Type B pancreatic cell (in vitro differentiated cells): ENCODE measurements at places on chromosomes 2 and 18. TPM values are rescaled to one million over a fixed set of nuclear protein-coding genes. Genes with fewer than 3 reads are reported as not detected.

CRYGD gene
- total RNA-seq: not detected in 2 replicates

DNA sequence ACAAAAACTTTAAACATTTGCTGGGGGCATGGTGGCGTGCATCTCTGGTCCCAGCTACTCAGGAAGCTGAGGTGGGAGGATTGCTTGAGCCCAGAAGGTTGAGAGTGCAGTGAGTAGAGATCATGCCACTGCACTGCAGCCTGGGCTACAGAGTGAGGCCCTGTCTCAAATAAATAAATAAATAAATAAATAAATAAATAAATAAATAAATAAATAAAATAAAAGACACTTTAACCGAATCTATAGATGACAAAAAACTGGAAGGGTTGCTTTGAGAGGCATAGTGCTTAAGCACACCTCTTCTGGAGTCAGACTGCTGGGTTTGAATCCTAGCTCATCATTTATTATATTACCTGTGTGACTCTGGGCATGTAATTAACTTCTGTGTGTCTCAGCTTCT lies 21.2 kb upstream of the CHN1 start:
- H3K27me3 ChIP-seq: no peaks in the 10 kb centered on the region
- H3K4me1 ChIP-seq: peaks cover 7% of the 10 kb centered on the region
- H3K4me3 ChIP-seq: no peak overlapping the region
- no peaks in the 10 kb centered on the region for H3K36me3 ChIP-seq

AGXT gene
- total RNA-seq: 0.51 and 1.00 TPM in 2 replicates

- DNase-seq: no peak
- H3K27me3 ChIP-seq: no peaks in the 10 kb centered on the region
- H3K4me1 ChIP-seq: no peaks in the 10 kb centered on the region
- H3K27ac ChIP-seq: no peak overlapping the region
- H3K36me3 ChIP-seq: no peaks in the 10 kb centered on the region
These were observed 15.3 kb upstream of the PRLH start for GRCh38 chr2:237551071-237551574.

SPAST gene
- total RNA-seq: 22.1 and 28.4 TPM in 2 replicates

DNA sequence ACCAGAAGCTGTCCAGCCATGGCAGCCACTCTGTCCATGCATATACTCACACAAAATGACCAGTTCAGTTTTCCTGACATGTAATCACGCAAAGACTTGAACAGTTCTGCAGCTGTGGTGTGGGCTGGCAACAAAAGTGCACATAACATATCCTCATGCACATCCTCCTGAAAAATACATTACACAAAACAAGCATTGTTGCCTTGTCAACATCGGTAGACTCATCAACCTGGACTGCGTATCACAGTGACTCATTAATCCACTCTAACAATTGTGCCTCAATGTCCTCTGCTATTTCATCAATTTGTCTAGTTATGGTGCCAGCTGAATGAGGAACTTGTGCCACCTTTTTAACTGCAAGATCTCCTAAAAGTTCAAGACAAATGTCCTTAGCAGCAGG lies 19.5 kb downstream of the RBKS start:
- no peaks in the 10 kb centered on the region for H3K4me1 ChIP-seq
- no peak overlapping the region for H3K27ac ChIP-seq
- no peak for DNase-seq
- no peak overlapping the region for H3K4me3 ChIP-seq

DNA sequence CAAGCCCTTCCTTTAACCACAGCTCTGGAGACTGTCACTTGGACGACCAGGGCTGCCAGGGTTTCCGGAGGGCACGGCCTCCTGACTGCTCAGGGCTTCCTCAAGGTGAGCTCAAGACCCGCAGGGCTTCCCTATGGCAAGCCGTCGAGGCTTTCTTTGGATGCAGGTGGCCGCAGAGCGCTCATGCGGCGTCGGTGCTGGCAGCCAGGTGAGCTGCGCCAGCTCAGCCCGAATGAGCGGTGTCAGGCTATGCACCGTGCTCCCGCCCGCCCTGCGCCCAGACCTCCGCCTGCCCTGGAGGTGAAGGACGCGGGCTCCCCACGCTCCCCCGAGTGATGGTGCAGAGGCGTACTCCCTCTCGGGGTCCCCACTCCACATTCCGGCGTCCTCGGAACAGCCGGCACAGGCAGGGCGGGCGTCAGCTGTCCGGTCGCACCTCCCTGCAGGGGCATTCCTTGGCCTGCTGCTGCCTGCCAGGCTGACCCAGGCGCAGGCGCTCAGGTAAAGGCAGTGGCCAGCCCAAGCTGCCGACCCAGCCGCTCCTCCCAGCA lies 20.8 kb upstream of the TUBB6 start:
- H3K4me3 ChIP-seq: peak overlapping the region; percentile 88
- no peak for DNase-seq
- peaks cover 16% of the 10 kb centered on the region for H3K4me1 ChIP-seq
- peak overlapping the region; percentile 94 for H3K27ac ChIP-seq
- H3K36me3 ChIP-seq: no peaks in the 10 kb centered on the region

- H3K4me3 ChIP-seq: no peak overlapping the region
- no peak for DNase-seq
- no peak overlapping the region for H3K27ac ChIP-seq
- peaks cover 4% of the 10 kb centered on the region for H3K27me3 ChIP-seq
- H3K4me1 ChIP-seq: no peaks in the 10 kb centered on the region
These were observed 211.8 kb downstream of the NRXN1 start for GRCh38 chr2:50820176-50820575.

GRCh38 chr2:106189764-106190468 lies 4.2 kb downstream of the UXS1 start:
- peaks cover 41% of the 10 kb centered on the region for H3K4me1 ChIP-seq
- H3K27me3 ChIP-seq: no peaks in the 10 kb centered on the region
- peak overlapping the region; percentile 49 for H3K4me3 ChIP-seq
- peaks cover 19% of the 10 kb centered on the region for H3K36me3 ChIP-seq
- no peak overlapping the region for H3K27ac ChIP-seq
- DNase-seq: no peak

- no peak overlapping the region for H3K27ac ChIP-seq
- DNase-seq: no peak
- no peak overlapping the region for H3K4me3 ChIP-seq
- H3K27me3 ChIP-seq: no peaks in the 10 kb centered on the region
These were observed 189.1 kb upstream of the ERBB4 start for GRCh38 chr2:212727751-212728150.

DNA sequence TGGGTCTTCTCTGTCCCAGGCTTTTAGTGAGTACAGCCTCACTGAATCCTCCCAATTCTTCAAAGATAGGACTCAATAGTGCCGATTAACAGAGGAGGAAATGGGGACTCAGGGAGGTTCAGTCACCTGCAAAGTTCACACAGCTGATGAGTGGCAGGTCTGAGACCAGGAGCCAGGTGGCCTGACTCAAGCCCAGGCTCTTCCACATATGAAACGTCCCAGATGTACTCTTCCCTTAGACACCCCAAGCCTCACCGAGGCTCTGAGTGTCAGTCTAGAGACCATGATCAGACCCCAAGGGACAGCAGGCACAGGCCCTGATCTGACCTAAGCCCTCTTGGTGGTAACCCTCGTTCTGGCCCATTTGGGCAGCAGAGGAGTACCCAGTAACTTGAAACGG lies 115.2 kb downstream of the INHBB start:
- H3K27me3 ChIP-seq: peaks cover 4% of the 10 kb centered on the region
- H3K4me1 ChIP-seq: peaks cover 4% of the 10 kb centered on the region
- H3K27ac ChIP-seq: no peak overlapping the region
- no peak overlapping the region for H3K4me3 ChIP-seq
- no peaks in the 10 kb centered on the region for H3K36me3 ChIP-seq
- no peak for DNase-seq

DNA sequence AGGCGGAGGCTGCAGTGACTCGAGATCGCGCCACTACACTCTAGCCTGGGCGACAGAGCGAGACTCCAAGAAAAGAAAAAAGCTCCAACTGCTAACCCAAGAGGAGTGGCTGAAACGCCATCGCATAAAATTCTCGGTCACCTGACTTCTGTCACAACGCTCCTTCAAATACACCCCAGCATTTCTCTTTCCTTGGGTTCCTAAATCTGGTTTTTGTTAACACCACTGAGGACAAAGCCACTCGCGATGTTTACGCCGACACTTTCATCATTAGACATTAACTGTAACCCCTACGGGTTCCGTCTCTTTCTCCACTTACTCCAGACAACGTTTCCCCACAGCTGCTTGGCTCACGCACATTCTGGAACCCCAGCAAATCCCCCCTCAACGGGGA lies 679 bp downstream of the CLK1 start:
- H3K27ac ChIP-seq: peak overlapping the region; percentile 100
- H3K4me1 ChIP-seq: peaks cover 29% of the 10 kb centered on the region
- peak overlapping the region; percentile 93 for H3K4me3 ChIP-seq
- H3K36me3 ChIP-seq: peaks cover 26% of the 10 kb centered on the region
- no peak for DNase-seq

NEURL3 gene
- 1.1 and 2.5 TPM in 2 replicates for total RNA-seq

DSEL gene
- total RNA-seq: 6.2 and 6.9 TPM in 2 replicates

GRCh38 chr18:53790786-53791185 lies 433.7 kb downstream of the MBD2 start:
- no peak for DNase-seq
- H3K27ac ChIP-seq: no peak overlapping the region
- no peaks in the 10 kb centered on the region for H3K4me1 ChIP-seq
- no peak overlapping the region for H3K4me3 ChIP-seq

GRCh38 chr2:138060301-138060635 lies 96.0 kb downstream of the HNMT start:
- no peaks in the 10 kb centered on the region for H3K27me3 ChIP-seq
- no peaks in the 10 kb centered on the region for H3K36me3 ChIP-seq
- H3K4me3 ChIP-seq: no peak overlapping the region
- H3K4me1 ChIP-seq: no peaks in the 10 kb centered on the region
- DNase-seq: no peak
- no peak overlapping the region for H3K27ac ChIP-seq

CDKL4 gene
- total RNA-seq: 0.57 and 1.8 TPM in 2 replicates

ANO7 gene
- total RNA-seq: 1.7 and 3.3 TPM in 2 replicates

PCARE gene
- not detected in 2 replicates for total RNA-seq

- no peak for DNase-seq
- no peaks in the 10 kb centered on the region for H3K27me3 ChIP-seq
- peaks cover 26% of the 10 kb centered on the region for H3K36me3 ChIP-seq
- no peaks in the 10 kb centered on the region for H3K4me1 ChIP-seq
- no peak overlapping the region for H3K4me3 ChIP-seq
- no peak overlapping the region for H3K27ac ChIP-seq
These were observed 75.4 kb downstream of the STK25 start for GRCh38 chr2:241432824-241433448.

HOXD13 gene
- total RNA-seq: 0.31 and 0.43 TPM in 2 replicates

DNA sequence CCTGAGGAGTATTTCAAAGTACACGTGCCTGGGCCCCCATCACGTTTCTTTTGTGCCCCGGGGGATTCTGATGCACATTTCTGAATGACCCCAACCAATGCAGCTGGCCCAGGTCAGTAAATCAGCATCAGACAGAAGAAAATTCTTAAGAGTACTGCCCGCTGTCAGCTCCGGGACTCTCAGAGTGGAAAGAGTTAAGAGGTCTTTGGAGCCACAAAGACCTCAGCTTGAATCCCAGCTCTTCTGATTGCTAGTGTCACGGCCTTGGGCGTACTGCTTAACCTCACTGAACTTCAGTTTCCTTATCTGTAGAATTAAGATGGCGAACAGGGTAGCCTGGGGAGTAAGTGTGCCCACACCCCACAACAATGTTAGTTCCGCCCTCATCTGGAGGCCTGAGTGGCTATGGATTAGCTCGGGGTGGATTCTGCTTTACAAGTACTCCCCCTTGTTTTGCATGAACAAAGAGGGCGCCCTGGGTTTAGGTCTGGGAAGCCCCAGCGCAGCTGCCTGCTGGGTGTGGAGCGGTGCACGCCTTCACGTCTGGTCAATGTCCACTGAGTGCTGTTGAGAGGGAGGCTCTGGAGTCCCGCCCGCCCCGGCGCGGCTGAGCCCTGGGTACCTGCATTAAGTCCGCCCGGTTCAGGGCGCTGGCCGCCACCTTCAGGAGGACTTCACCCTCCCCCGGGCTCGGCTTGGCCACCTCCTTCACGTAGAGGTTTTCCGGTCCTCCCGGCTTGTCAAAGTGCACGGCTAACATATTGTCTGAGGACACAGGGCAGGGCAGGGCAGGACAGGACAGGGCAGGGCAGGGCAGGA lies 858 bp downstream of the TP53I3 start:
- peak overlapping the region; percentile 98 for H3K27ac ChIP-seq
- H3K27me3 ChIP-seq: no peaks in the 10 kb centered on the region
- H3K4me3 ChIP-seq: peak overlapping the region; percentile 96
- H3K4me1 ChIP-seq: peaks cover 16% of the 10 kb centered on the region
- peaks cover 22% of the 10 kb centered on the region for H3K36me3 ChIP-seq

- peaks cover 15% of the 10 kb centered on the region for H3K4me1 ChIP-seq
- H3K27ac ChIP-seq: no peak overlapping the region
- H3K36me3 ChIP-seq: no peaks in the 10 kb centered on the region
- H3K4me3 ChIP-seq: no peak overlapping the region
- no peak for DNase-seq
- H3K27me3 ChIP-seq: no peaks in the 10 kb centered on the region
These were observed 28.1 kb downstream of the GAREM1 start for GRCh38 chr18:32442575-32442974.

FOXI3 gene
- total RNA-seq: 1.1 and 2.2 TPM in 2 replicates

SLC9A4 gene
- 3.1 and 7.9 TPM in 2 replicates for total RNA-seq

DNA sequence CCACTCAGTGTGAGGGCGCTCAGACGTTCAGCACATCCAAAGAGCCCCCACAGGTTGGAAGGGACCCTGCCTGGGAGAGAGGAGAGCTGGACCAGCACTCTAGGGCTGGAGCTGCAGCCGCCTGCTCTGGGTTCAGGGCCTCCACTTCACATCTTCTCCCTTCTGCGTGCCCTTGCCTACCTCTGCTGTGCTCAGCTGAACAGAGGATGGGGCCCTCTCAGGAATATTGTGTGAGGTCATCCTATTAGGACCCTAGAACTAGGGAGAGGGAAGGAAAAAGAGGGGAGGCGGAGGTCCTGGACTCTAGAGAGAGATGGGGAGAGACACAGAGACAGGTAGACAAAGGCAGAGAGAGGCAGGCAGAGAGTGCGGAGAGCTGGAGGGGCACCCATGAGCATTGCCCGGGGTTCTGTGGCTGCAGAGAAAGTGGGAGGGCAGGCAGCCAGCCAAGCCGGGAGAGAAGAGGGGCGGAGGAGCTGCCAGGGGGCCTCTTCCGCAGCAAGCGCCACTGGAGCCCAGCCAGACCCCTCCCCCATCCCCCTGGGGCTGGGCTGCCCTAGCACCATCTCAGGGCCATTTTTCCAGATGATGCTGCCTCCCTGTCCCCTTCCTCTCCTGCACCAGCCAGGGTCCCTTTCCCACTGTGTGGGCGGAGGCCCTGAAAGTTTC lies 8.3 kb upstream of the TNS1 start:
- H3K27ac ChIP-seq: peak overlapping the region; percentile 13
- DNase-seq: no peak
- peak overlapping the region; percentile 84 for H3K4me3 ChIP-seq
- H3K36me3 ChIP-seq: no peaks in the 10 kb centered on the region
- peaks cover 42% of the 10 kb centered on the region for H3K27me3 ChIP-seq

- peaks cover 27% of the 10 kb centered on the region for H3K36me3 ChIP-seq
- H3K27ac ChIP-seq: no peak overlapping the region
- DNase-seq: no peak
- H3K4me3 ChIP-seq: no peak overlapping the region
- H3K27me3 ChIP-seq: no peaks in the 10 kb centered on the region
- H3K4me1 ChIP-seq: peaks cover 37% of the 10 kb centered on the region
These were observed 2.4 kb downstream of the MAP4K4 start for GRCh38 chr2:101699755-101700461.

GRCh38 chr18:3209859-3210569 lies 9.8 kb downstream of the MYOM1 start:
- H3K4me1 ChIP-seq: peaks cover 22% of the 10 kb centered on the region
- no peaks in the 10 kb centered on the region for H3K27me3 ChIP-seq
- DNase-seq: no peak
- H3K36me3 ChIP-seq: peaks cover under 1% of the 10 kb centered on the region
